ENCODE measurements at places on chromosomes 6 and 20. TPM values are rescaled to one million over a fixed set of nuclear protein-coding genes. Genes with fewer than 3 reads are reported as not detected.

- DNase-seq: no peak
- no peaks in the 10 kb centered on the region for H3K27me3 ChIP-seq
- H3K36me3 ChIP-seq: no peaks in the 10 kb centered on the region
Observed at GRCh38 chr6:55528624-55529023, 50.4 kb downstream of the HMGCLL1 start.

- H3K4me1 ChIP-seq: no peaks in the 10 kb centered on the region
- no peak overlapping the region for H3K4me3 ChIP-seq
- no peaks in the 10 kb centered on the region for H3K27me3 ChIP-seq
Observed at GRCh38 chr6:142207265-142207877, 60.3 kb downstream of the VTA1 start.

- H3K4me1 ChIP-seq: peaks cover 7% of the 10 kb centered on the region
- H3K4me3 ChIP-seq: no peak overlapping the region
- no peak overlapping the region for H3K27ac ChIP-seq
Observed at GRCh38 chr6:35590622-35591066, 77.9 kb upstream of the TULP1 start.

The SLC12A5 gene
- 6.9 TPM for total RNA-seq

The PROKR2 gene
- total RNA-seq: 2.3 TPM

The LY6G6F gene
- not detected for total RNA-seq

The MLN gene
- total RNA-seq: not detected

The PI3 gene
- total RNA-seq: not detected
